ENCODE measurements at places on chromosomes 7 and 10.

- DNase-seq = no peak
Observed at GRCh38 chr7:140841166-140841715, 83.5 kb downstream of the BRAF start.

GRCh38 chr7:4177001-4177400 lies 505.1 kb upstream of the FOXK1 start:
- no peak for DNase-seq

DNA sequence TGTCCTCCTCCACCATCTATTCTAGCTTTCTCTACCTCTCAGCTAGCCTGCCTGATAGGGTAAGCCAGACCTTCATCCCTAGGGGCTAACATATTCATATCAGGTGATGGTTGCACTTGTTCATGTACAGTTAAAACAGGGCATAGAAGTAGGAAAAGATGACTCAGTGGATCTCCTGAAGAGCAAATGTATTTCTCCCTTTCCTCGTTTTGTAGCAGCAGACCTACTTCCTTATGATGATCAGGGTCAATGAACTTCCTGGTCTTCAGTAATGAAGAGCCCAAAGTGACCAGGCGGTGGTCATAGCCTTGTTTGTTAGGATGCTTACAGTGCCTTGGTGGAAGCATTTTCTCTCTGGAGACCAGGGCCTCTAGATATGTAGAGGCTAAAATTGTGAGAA lies 6.3 kb downstream of the LIPJ start:
- DNase-seq = no peak

DNA sequence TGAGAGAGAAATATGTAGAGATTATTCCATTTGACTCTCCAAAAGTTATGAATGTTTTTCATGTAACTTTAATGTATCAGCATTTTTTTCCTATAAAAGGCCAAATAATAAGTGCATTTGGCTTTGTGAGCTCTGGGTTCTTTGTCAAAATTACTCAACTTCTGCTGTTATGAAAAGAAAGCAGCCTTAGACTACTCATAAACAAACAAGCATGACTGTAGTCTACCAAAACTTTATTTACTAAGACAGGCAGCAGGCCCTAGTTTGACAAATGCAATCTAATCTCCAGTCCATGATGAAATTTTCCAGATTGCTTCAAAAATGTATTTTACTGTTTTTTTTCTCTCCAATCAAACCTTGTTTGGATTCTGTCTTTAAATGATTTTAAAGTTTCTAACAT lies 46.3 kb downstream of the MRPL32 start:
- DNase-seq = no peak

DNA sequence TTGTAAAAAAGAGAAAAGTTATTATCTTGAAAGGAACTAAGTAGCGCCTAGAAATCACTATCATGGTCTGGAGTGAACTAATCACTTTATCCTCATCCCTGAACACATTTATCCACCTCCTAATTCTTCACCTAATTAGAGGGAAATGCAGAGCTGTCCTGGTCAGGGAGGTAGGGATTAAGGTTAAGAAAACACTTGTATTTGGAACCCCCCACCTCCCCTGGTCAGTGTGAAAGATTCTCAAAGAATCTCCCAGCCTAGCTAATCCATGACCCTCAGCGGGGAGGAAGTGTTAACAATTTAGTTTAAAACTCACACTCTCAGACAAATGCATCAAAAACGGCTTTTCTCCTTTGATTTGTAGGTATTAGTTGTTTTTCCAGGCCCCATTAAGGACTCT lies 83.8 kb downstream of the FAM204A start:
- no peak for DNase-seq

- no peak for DNase-seq
Observed at GRCh38 chr7:154867068-154867467, 135.9 kb downstream of the PAXIP1 start.

DNA sequence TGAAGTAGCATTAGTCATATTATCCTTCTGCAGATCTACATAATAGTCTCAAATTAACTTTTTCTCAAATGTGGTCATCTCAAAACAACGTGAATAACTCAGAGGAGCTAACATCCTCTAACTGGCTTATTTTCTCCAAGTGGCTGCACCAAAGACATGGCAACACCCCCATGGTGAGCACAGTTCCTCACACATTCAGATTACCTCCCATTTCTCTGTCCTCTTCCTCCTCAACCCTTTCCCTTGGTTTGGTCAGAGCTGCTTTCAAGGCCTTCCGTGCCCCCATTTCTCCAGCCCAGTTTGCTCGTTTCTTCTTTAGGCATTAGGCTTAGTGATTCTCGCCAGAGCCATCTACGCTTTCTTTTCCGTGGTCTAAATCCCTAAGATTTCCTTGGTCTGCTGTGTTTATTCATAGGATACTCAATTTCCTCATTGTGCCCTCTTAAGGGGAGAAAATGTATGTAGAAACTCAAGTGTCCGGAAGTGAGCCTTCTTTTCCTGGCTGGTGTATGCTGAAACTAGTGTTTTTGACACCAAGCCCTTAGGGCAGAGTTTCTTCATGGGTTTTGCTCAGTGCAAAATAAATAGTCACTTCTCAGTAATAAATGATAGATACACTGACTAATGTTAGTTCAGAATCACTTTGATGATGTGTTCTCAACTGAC lies 2.6 kb downstream of the MET start:
- DNase-seq = no peak

DNA sequence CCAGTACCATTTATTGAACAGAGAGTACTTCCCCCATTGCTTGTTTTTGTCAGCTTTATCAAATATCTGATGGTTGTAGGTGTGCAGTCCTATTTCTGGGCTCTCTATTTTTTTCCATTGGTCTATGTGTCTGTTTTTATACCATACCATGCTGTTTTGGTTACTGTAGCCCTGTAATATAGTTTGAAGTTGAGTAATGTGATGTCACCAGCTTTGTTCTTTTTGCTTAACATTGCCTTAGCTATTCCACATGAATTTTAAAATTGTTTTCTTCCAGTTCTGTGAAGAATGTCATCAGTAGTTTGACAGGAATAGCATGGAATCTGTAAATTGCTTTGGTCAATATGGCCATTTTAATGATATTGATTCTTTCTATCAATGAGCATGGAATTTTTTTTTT lies 140.5 kb upstream of the RHOBTB1 start:
- DNase-seq = no peak

DNA sequence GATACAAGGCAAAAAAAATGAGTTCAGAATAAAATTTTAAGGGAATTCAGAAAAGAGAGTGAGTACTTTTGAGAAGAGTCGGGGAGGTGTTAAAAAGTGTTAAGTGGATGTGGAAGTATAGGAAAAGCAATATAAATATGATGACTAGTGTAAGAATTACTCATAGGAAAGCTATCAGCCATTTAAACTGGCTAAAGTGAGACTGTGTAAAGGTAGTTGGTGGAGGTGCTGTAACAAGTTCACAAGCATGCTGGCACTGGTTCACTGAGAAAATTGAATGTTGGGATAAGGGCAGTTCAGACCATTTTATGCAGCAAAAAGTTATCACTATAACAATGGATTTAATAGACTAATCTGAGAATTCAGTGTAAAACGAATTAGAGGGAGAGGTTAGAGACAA lies 179.0 kb upstream of the DKK1 start:
- no peak for DNase-seq

DNA sequence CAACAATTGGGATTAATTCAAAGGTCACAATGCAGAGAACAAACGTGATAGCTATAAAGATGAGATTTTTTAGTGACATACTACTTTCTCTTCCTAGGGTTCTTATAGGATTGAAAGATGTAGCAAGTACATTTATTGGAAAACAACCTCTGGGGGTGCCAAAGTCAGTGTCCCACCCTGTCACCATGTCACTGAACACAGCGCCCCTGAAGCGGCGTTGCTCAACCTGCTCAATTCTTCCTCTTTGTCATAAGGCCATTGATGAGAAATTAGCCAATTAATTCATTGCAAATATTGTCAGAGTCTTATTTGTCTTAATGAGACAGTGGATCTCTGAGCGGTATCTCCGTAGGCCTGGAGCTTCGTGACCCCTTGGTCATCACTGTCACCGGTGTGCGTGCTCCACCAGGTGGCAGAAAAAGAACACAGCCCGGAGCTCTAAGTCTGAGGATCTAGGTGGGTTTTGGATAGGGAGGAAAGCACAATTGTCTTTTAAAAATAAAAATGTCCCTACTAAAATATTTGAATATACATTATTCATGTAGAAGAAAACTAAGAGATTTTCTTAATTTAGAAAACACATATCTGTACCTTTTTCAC lies 362.6 kb downstream of the PAXIP1 start:
- DNase-seq = no peak

- no peak for DNase-seq
Observed at GRCh38 chr7:35754741-35755140, 46.1 kb upstream of the SEPTIN7 start.

Measured in activated T-cell treated with anti-CD3 and anti-CD28 coated beads, Interleukin-2, amount 50 U/mL, for 48 hours (primary cell).